Heart right ventricle (tissue), 16 donors: ENCODE measurements at places on chromosomes 3 and 15. TPM values are rescaled to one million over a fixed set of nuclear protein-coding genes. Genes with fewer than 3 reads are reported as not detected.

GRCh38 chr3:123642182-123642956 is 57.5 kb upstream of the HACD2 start:
- H3K27ac ChIP-seq: no peak overlapping the region
- no peak overlapping the region for H3K4me3 ChIP-seq
- H3K4me1 ChIP-seq: no peaks in the 10 kb centered on the region
- no peaks in the 10 kb centered on the region for H3K27me3 ChIP-seq
- no peaks in the 10 kb centered on the region for H3K36me3 ChIP-seq

Gene DNAH12
- not detected for total RNA-seq

Gene ALS2CL
- 20.8 TPM for total RNA-seq

Gene CYP8B1
- not detected for total RNA-seq

Gene RARRES1
- total RNA-seq: 1.6 TPM

Gene KLHL40
- 0.90 TPM for total RNA-seq
